Upper lobe of right lung (tissue), 1 donor: ENCODE measurements at places on chromosomes 4 and X.

- DNase-seq: peak; percentile 77
These were observed 543 bp downstream of the NFXL1 start for GRCh38 chr4:47913861-47914219.

DNA sequence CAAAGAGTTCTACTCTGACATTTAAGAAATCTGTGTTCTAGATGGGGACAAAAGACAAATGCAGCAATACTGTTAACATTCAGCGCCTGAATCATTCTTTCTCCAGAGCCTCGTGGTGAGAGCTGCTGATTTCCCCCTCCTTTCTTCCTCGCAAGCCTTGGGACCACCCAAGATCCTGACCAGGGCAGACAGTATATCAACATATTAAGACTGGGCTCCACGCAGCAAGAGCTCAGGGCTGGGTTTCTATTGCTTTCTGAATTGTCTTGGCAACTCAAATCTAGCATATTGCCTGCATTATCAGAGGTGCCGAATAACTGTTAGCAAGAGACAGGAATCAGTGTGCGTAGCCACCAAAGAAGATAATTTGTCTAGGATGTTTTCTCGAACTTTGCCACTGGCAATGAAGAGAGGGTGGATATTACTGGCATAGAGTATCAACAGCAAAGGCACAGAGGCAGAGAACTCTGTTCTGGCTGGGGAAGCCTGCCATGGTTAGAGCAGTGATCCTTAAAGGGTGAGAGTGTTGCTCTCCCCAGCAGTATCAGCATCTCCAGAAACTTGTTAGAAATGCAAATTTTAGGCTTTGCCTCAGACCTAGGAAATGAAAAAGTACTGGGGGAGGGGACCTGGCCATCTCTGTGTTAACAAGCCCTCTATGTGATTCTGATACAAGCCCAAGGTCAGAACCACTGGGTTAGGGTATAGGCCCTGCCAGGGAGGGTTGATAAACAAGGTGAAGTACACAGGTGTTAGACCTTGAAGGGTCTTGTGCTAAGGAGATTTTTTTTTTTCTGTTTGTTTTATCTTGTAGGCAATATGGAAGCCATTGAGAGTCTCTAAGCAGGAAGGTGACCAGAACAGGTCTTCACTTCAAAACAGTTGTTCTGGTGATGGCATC lies 46.2 kb upstream of the MID1IP1 start:
- DNase-seq: no peak

DNA sequence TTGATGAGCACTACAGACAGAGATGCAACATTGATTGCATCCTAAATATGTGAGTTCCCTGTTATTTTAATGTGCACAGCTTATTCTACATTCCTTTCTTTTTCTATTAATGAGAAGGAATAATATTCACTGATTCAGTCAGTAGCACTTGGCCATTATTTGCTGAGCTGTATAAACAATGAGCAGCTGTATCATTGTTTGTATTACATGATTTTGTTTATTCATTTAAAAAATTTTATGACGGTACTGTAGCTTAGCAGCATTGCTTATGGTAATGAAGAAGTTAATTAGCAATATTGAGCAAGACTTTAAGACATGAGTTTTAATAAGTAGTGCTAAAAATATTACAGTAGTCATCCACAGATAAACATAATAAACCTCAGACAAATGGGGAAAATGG lies 582.0 kb downstream of the ADGRL3 start:
- DNase-seq: no peak

DNA sequence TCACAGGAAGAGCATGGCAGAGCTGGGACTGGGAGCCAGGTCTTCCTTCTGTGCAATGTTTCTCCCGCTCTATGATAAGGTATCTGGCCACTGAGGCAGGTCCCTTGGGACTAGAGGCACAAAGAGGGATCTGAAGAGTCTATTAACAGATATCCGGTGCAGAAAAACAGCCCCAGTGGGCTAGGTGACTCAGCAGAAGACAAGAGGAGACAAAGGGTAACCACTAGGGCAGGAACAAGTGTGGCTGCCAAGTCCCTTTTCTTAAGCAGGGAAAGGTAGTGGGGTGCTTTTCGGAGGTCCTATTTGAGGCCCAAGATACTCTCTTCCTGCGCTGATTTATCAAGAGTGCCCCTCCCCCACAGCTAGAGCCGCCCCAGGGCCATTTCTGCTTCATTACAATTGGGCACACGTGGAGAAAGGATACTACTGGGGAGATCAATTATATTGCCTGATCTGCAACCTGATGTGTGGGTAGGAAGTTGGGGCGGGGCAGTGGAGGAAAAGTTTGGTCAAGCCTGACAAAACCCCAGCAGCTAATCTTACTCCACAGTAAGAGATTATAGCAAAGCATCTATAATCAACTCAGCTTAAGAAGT lies at the start of gene DGAT2L6:
TSS of gene DGAT2L6 (plus strand) at position 546 of the 596 bp plus-strand sequence. CDS start 100 bp downstream, outside the sequence.
- no peak for DNase-seq

- no peak for DNase-seq
These were observed 91.9 kb downstream of the GPRIN3 start for GRCh38 chr4:89215736-89216135.

GRCh38 chr4:176186067-176186466 lies 9.3 kb downstream of the SPATA4 start:
- DNase-seq: no peak

DNA sequence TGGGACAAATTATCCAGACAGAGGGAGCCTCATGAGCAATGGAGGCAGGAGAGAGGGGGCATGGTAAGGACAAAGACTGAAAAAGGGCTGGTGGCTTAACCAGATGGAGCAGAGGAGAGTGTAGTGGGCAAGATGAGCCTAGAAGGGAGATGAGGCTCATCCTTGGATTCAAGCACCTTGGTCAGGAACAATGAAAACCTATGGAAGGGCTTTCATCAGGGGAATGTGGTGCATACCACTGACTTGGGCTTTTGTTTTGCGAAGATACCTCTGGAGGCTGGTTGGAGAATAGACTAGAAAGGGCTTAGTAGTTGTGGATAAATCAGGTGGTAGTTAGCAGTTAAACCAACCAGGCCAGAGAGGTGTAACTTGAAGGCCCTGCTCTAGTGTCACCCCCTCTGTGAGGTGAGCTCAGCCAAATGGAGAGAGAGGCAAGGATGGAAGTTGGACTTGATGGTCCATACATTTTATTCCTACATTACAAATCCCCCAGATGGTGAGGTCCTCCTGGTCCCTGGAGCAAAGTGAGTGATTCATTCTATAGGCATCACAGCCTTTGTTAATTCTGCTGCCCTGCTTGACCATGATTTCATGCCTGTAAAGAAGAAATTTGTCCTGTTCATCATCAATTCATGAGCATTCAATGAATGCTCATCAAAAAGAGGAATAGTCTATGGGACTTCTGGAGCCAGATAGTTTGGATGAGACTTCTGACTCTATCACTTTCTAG lies 264.8 kb upstream of the IGFBP7 start:
- no peak for DNase-seq
